ENCODE measurements at places on chromosomes 1 and 21. TPM values are rescaled to one million over a fixed set of nuclear protein-coding genes. Genes with fewer than 3 reads are reported as not detected.

DNA sequence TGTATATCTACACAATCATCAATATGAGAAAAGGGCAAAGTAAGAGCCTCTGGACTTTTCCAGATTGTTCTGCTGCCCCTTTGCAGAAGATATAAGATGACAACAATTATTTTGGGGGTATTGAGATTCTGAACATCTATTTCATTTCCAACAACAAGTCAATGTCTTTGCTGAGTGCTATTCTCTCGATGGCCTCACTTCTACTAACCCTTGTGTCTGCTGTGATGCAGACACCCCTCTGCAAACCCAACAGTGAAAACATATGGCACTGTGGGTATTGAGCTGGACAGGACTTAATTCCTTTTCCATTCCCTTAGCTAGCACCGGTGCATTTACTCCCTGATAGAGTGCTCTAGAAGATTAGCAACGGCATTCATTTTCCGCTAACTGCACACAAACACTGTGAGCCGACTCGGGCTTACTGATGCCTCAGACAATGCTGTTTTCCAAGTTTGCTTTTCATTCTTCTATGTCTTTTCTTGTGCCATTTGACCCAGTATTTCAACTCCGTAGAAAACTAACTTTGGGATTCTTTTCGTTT is 33.4 kb upstream of the SMYD2 start:
- no peak for DNase-seq

GRCh38 chr1:228938537-228938901 is 203.2 kb downstream of the RHOU start:
- no peak for DNase-seq

DNA sequence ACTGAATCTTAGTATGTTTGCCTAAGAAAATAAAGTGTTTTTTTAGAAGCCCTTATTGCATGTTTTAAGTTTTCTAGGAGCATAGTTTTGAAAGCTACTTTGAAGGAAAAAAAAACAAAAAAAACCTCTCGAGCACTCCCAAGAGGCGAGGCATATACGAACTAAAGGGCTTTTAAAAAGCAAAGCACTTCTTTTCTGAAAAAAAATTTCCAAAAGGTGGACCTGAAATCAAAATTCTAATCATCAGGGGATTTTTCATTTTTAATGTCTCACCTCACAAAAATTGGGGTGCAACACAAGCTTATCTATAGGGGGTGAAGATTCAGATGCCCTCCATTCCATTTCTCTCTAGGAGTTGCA is 594 bp downstream of the GLMN start:
- DNase-seq = no peak

GRCh38 chr1:225825607-225826007 is 15.7 kb downstream of the EPHX1 start:
- no peak for DNase-seq

DNA sequence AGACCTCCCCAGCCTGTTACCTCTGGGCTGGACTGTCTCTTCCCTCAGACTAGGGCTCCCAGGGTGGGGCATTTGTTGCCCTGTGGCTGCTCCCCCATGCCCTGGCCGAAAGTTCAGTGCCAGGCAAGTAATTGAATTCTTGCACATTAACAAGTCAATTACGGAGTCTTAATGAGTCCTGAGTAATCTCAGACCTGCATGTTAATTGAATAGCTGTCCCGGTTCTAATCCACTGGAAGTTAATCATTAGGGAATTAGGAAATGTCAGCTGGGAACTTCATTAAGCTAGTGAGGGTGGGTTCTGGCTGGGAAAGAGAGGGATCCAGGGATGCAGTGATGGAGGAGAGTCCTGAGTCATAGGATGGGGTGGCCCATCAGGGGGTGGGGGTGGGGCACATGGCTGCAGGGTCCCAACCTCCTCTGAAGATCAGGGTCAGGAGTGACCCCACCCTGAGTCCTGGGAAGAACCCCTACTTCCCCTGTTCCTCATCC is 47.1 kb upstream of the CSF3R start:
- no peak for DNase-seq

Gene AGMAT
- 0.82 TPM for total RNA-seq

Gene KIF2C
- total RNA-seq = 6.2 TPM

Gene FMN2
- 3.5 TPM for total RNA-seq

Gene TNFSF4
- 0.54 TPM for total RNA-seq

All from chondrocyte (in vitro differentiated cells).